ENCODE measurements at places on chromosomes 3 and 15.
A peak's percentile ranks its signal among the peaks of the same experiment; 100 is the strongest.

DNA sequence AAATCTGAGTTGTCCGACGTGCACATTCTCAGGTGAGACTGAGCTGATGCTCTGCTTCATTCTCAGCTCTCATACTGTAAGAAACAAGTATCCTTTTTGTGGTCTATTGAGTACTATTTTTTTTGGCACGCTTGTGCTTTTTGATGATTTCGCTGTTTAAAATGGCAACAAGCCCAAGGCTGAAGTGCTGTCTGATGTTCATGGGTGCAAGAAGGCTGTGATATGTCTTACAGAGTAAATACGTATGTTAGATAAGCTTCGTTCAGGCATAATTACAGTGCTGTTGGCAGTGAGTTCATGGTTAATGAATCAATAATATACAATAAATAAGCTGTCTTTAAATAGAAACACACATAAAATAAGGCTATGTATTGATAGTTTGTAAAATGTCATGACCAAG is 27.2 kb downstream of the AQR start:
- DNase-seq = no peak

GRCh38 chr15:91524534-91524933 is 329.0 kb upstream of the SLCO3A1 start:
- no peak for DNase-seq

- DNase-seq = no peak
These were observed 56.6 kb downstream of the P3H2 start for GRCh38 chr3:190064112-190064511.

DNA sequence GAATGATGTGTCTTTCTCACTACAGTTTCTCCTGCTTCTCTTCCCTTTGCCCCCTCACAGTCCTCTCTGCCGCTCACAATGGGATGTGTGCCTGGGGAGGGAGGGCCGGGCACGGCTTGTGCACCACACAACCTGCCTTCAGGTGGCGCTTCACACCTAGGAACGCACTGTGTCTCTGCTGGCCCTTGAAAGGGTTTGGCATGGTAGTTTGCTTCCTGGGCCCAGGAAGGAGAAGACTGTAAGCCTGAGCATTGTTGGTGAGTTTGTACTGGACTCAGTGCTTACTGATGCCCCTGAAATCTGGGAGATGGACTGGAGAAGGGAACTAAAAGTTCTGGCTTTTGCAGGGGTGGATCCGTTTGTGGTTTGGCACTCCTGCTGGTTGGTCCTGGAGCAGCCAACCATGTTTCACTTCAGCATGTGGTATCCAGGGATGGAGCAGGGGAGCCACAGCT is 9.2 kb downstream of the ALPK3 start:
- no peak for DNase-seq

DNA sequence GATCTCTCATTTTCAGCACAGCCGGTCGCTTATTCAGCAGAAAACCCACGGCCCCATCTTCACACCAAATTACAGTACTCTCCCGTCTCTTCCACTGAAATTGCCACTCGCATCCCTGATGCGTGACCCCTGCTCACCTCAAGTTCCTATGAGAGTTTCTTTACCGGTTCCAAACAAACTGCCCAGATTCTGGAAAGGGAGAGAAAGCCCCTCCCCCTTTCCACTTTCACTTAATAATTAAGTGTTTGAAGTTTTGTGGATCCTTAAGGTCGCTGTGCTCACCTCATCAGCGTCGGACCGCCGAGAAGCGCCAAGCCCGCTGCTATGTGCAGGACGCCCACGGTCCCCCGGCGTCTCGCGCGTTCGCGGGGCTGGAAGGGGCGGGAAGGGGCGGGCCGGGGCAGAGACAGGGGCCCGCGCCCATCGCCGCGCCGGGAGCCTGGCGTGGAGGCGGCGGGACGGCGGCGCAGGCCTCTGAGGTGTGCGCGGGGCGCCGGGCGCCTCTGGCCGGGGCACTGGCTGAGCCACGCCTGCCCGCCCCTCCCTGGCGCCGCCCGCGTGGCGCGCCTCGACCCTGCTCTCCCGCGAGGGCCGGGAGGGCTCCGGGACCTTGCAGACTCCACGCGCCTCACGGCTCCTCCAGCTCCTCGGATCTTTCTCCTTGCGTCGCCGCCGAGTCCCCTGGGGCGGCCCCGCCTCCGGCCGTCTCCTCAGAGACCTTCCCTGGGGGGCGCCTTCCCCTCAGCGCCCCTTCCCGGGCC is at the start of gene GPR156:
GPR156 (minus strand) TSS at position 476 of the 761 bp plus-strand sequence. CDS start 41,124 bp downstream, outside the sequence.
- DNase-seq = no peak

- DNase-seq = no peak
These were observed 90.9 kb downstream of the SAMMSON start for GRCh38 chr3:70090322-70090913.

- DNase-seq = no peak
These were observed 59.0 kb upstream of the GSK3B start for GRCh38 chr3:120153294-120153693.

- no peak for DNase-seq
These were observed 1.0 kb downstream of the ULK3 start for GRCh38 chr15:74841891-74842373.

- peak; percentile 57 for DNase-seq
These were observed 90.6 kb upstream of the AKAP13 start for GRCh38 chr15:85289677-85290365.

- DNase-seq = no peak
These were observed 87.9 kb downstream of the ZNF609 start for GRCh38 chr15:64548235-64548634.

GRCh38 chr3:4633078-4634004 is 140.2 kb downstream of the ITPR1 start:
- DNase-seq = peak; percentile 0

DNA sequence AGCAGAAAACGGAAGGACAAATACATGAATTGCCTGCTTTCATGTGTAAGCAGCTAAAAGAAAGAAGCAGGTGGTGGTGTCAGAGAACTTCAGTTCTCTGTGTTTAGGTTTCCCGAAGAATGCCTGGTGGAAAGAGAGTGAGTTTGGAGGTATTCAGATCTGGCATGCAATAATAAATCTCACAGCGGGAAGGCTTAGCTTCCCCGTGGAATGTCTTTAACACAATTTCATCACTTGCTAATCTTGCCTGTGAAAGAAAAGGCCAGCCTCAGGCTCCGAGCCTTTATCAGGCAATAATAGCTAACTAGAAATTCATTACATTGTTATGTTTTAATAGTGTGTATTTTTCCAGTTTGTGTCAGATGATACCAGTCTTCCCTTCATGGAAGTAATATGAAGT is 220.3 kb downstream of the PDZRN3 start:
- no peak for DNase-seq

GRCh38 chr3:27290760-27291159 is 78.4 kb downstream of the NEK10 start:
- no peak for DNase-seq

DNA sequence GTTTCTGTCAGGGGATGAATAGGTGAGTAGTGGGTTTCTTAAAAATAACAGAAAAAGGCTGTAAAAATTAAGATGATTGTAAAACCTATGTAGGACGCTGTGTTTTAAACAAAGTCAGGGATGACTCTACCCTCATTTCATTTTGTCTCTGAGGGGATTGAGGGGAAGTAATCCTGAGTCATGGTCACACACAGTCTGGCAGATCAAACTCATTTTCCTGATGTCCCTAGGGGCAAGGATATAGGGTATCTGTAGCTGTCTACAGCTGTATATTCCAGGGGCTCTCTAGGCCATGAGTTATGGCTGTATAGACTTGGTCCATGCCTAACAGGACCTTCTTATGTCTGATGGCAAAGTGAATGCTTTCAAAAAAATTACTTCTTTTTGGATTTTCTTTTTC is 421.1 kb downstream of the PDCD6IP start:
- DNase-seq = no peak

DNA sequence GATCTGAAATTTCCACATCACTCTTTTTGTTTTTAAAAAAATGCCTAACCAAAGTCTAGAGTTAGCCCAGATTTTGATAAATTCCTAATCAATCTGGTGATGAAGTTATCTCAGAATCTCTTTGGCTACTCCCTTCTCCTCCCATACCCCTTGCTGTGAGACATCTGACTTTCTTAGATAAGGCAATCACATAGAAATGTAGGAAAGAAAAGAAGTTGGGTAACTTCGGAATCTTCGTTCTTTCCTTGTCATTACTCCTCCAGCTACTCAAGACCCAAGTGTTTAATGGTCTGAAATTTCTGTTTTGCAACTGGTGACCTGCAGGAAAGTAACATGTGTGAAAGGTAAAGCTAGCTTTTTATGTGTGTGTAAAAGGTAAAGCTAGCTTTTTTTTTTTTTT is 37.8 kb downstream of the MYL3 start:
- no peak for DNase-seq

- DNase-seq = no peak
These were observed 664.7 kb downstream of the IGSF11 start for GRCh38 chr3:118369892-118370491.

- DNase-seq = no peak
These were observed 193.2 kb downstream of the PDCD6IP start for GRCh38 chr3:33991673-33992072.

- DNase-seq = no peak
These were observed 27.7 kb downstream of the C15orf39 start for GRCh38 chr15:75229191-75230015.
